Thoracic aorta (tissue), 2 donors: ENCODE measurements at places on chromosomes 5 and 9. TPM values are rescaled to one million over a fixed set of nuclear protein-coding genes. Genes with fewer than 3 reads are reported as not detected.
A peak's percentile ranks its signal among the peaks of the same experiment; 100 is the strongest.

GRCh38 chr5:112025757-112026156, 268.8 kb upstream of the NREP start:
- peaks cover 3% of the 10 kb centered on the region for H3K4me1 ChIP-seq
- no peak for DNase-seq
- no peaks in the 10 kb centered on the region for H3K36me3 ChIP-seq
- no peaks in the 10 kb centered on the region for H3K27me3 ChIP-seq
- H3K4me3 ChIP-seq = no peak overlapping the region

DNA sequence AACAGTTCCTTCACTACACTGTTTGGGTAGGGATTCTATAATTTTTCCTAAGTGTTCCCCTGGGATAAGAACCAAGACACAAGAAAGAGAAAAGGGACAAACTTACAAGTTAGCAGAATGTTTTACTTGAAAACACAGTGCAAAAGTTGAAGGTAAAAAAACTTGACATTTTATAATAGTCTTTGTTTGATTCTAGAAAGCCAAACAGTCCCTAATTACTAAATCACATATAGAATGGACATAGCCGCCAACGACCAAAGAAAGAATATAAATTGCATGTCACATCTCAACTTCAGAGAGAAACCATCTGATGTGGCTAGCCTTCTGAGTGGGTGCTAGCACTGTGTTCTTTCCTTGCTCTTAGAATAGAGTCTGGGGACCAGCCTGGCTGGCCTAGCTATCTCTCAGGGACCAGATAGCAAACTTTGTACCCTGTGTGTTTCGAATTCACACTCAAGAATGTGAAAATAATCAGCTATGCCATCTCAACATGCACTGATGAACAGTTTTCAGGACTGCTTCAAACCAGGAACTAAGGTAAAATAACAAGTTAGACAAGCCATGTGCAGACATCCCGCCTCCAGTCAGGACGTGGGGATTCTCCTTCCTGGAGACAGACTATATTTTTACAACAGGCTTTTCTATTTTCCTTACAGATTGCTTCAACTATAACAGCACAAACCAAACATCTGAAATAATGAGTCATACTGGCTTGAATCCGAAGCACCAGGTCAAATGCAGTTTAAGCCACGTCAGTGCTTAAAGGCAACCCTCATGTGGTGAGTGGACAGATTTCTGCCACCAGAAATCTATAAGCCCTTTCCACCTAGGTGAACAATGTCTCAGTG, 53.7 kb downstream of the LHFPL2 start:
- peak overlapping the region; percentile 24 for H3K4me3 ChIP-seq
- no peaks in the 10 kb centered on the region for H3K36me3 ChIP-seq
- peak overlapping the region; percentile 67 for H3K27ac ChIP-seq
- H3K27me3 ChIP-seq = no peaks in the 10 kb centered on the region

- H3K27me3 ChIP-seq = no peaks in the 10 kb centered on the region
- H3K4me3 ChIP-seq = no peak overlapping the region
- peaks cover 5% of the 10 kb centered on the region for H3K4me1 ChIP-seq
- H3K27ac ChIP-seq = no peak overlapping the region
Measured at GRCh38 chr9:127349483-127350113, 47.4 kb upstream of the SLC2A8 start.

- no peak overlapping the region for H3K27ac ChIP-seq
- peaks cover 8% of the 10 kb centered on the region for H3K27me3 ChIP-seq
- peaks cover 8% of the 10 kb centered on the region for H3K4me1 ChIP-seq
- no peak for DNase-seq
- H3K36me3 ChIP-seq = no peaks in the 10 kb centered on the region
- no peak overlapping the region for H3K4me3 ChIP-seq
Measured at GRCh38 chr5:173281910-173282309, 46.3 kb downstream of the STC2 start.

DNA sequence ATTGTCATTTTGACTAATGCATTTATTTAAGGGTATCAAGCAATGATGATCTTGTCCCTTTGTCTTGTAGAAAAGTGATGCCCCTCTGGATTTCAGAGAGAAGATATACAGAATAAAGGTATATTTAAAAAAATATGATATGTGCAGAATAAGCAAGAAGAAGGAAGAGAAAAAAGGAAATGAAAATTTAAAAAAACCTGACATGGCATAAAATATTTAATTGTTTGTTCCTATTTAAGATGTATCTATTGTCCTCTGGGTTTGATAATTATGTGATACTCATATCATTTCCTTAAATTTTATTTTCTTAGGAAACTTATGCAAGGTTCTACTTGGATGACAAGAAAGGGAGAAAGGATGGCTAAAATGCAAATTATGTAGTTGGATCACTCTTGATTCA, 983.7 kb upstream of the CDH6 start:
- no peak overlapping the region for H3K27ac ChIP-seq
- H3K4me3 ChIP-seq = no peak overlapping the region
- no peaks in the 10 kb centered on the region for H3K27me3 ChIP-seq
- H3K36me3 ChIP-seq = no peaks in the 10 kb centered on the region
- no peaks in the 10 kb centered on the region for H3K4me1 ChIP-seq
- no peak for DNase-seq

The ELOVL7 gene
- total RNA-seq = 3.0 TPM

DNA sequence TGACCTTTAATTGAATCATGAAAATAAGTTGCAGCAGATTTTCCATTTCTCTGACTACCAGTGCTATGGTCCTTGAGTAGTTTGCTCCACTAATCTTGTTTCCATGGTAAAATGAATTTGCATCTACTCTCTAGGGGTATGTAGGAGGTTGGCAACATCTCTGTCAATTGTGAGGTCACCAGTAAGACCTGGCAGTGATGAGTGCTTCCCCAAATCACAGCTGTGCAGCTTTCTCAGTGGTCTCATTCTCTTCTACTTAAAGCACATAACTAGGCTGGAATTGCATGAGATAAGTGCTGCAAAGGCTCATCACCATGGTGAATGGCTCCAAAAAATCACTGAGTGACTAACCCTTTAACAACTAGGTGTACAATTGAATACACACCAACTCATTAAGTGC, 36.3 kb downstream of the ADAMTS19 start:
- H3K4me1 ChIP-seq = no peaks in the 10 kb centered on the region
- no peaks in the 10 kb centered on the region for H3K36me3 ChIP-seq
- DNase-seq = no peak
- no peaks in the 10 kb centered on the region for H3K27me3 ChIP-seq
- no peak overlapping the region for H3K27ac ChIP-seq
